ENCODE measurements at places on chromosomes 7 and 10. TPM values are rescaled to one million over a fixed set of nuclear protein-coding genes. Genes with fewer than 3 reads are reported as not detected.
A peak's percentile ranks its signal among the peaks of the same experiment; 100 is the strongest.

CYP2C19 gene
- total RNA-seq, result not detected

CPXM2 gene
- 5.8 TPM for total RNA-seq

EPO gene
- total RNA-seq, result 0.09 TPM

LAMB4 gene
- 0.42 TPM for total RNA-seq

EPHB6 gene
- 75.6 TPM for total RNA-seq

RADIL gene
- 0.19 TPM for total RNA-seq

ZNF117 gene
- total RNA-seq, result 7.6 TPM

LEP gene
- total RNA-seq, result 0.05 TPM

DKK1 gene
- 0.24 TPM for total RNA-seq

DNA2 gene
- 21.5 TPM for total RNA-seq

SPDYE8 gene
- not detected for total RNA-seq

RGR gene
- not detected for total RNA-seq

SAMD9L gene
- 38.5 TPM for total RNA-seq

PLEKHS1 gene
- total RNA-seq, result under 0.01 TPM

RTKN2 gene
- total RNA-seq, result 5.0 TPM

ACHE gene
- total RNA-seq, result 6.9 TPM

PRR15 gene
- 0.09 TPM for total RNA-seq

- DNase-seq, result no peak
Observed at GRCh38 chr7:97732565-97733275, 834 bp downstream of the TAC1 start.

DNA sequence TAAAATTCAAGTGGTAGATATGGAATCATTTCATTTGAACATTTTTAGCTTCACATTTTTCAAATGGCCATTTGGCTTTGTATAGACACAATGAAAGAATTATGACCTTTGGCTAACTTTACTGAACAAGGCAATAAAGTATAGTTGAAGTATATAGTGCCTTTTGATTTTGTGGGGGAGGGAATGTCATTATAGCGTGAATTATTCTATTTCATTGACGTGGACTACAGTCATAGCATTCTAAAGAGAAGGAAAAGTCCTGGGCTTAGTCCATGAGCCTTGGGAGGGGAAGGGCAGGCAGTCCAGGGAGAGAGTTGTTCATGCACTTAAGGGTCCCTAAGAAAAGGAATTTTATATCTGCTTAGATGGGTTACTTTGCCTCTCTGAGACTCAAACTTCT lies 181.4 kb upstream of the GPR26 start:
- DNase-seq, result no peak

DNA sequence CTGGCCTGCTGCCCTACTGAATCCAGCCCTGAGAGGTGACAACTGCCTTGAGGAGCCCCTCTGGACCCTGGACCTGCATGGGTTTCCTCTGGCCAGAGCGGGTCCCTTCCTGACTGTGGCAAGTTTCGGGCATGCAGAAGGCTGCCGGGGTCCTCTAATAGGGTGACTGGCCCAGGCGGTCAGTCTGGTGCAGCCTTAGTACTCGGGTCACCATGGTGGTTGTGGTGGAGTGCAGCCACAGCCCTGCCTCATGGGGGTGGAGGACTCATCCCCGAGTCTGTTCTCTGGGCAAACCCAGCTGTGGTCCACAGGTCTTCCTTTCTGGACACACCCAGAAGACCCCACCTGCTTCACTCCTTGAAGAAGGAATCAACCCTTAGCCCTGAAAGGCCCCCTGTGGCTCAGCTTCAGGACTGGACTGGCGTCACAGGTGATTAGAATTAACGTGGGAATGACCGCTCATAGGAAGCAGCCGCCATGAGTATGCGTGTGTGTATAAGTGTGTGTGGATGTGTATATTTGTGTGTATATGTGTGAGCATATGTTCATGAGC lies 28.7 kb downstream of the RAMP3 start:
- no peak for DNase-seq

DNA sequence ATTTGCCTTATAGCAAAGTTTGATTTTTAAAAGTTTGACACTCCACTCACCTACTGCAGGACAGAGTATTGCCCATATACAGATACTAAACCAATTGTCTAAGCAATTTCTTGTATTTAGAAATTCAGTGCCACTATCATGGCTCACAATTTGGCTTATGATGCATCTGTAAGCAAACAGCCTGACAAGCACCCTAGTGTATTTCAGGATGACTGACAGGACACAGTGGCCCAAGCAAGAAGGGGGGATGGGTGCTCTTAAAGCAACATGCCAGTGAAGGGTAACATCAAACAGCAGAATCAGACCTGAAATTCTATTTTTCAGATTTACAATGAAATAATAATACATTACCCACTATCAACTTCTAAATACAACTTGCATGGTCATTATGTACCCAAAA lies 30.5 kb downstream of the CTNNA3 start:
- DNase-seq, result no peak

- no peak for DNase-seq
Observed at GRCh38 chr10:114603948-114604347, 54.1 kb downstream of the ABLIM1 start.

GRCh38 chr7:157797361-157797760 lies 460.6 kb downstream of the DNAJB6 start:
- no peak for DNase-seq

GRCh38 chr7:84847790-84848189 lies 339.1 kb downstream of the SEMA3D start:
- no peak for DNase-seq

GRCh38 chr7:154919344-154920225 lies 83.3 kb downstream of the PAXIP1 start:
- DNase-seq, result no peak

DNA sequence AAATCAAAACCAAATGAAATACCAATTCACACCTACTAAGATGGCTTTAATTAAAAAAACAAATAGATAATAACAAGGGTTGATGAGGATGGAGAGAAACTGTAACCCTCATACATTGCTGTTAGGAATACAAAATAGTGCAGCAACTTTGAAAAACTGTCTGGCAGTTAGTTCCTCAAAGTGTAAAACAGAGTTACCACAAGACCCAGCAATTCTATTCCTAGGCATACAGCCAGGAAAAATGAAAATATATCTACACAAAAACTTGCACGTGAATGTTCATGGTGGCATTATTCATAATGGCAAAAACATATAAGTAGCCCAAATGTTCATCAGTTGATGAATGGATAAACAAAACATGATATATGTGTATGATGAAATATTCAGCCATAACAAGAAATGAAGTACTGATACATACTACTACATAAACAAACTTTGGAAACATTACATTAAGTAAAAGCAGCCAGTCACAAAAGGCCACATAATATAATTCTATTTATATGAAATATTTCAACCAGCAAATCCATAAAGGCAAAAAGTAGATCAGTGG lies 83.5 kb downstream of the BRAF start:
- no peak for DNase-seq

GRCh38 chr7:1919539-1920265 lies 249.6 kb downstream of the ELFN1 start:
- DNase-seq, result no peak

- DNase-seq, result no peak
Observed at GRCh38 chr10:31975157-31975765, 46.6 kb upstream of the ARHGAP12 start.

GRCh38 chr7:128878226-128879105 lies 15.8 kb downstream of the ATP6V1F start:
- DNase-seq, result no peak

DNA sequence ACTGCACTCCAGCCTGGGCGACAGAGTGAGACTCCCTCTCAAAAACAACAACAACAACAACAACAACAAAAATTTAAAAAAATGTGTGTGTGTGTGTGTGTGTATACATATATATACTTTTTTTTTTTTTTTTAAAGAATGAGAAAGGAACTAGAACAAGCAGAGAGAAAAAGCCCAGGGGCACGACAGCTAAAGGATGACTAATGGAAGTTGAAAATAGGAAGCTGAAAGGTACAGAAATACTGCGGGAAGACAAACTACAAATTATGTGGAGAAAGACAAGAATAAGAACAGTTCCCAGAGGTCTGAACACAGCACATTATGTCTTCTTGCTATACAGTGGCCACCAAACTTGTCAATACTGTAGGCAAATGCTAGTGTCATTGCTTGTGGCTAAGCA lies 141.9 kb upstream of the PRSS1 start:
- no peak for DNase-seq

- DNase-seq, result no peak
Observed at GRCh38 chr7:44489955-44490350, 505 bp downstream of the NUDCD3 start.

DNA sequence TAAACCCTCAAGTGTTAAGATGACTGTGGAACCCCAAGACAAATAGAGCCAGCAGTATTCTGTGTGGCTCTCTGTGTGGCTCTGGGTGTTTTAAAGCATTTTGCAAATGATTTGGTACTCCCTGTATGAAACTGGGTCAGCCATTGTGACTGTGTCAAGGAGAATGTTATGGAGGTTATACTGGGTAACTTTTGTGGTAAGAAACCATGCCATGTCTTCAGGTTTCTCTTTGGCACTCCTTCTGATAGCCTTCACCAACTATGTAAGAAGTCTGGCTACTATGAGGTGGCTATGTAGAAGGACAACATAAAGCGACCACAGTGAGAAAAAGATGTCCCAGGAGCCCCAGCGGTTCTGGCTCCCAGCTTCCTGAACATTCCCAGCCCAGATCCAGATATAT lies 226.6 kb upstream of the RHOBTB1 start:
- DNase-seq, result no peak

DNA sequence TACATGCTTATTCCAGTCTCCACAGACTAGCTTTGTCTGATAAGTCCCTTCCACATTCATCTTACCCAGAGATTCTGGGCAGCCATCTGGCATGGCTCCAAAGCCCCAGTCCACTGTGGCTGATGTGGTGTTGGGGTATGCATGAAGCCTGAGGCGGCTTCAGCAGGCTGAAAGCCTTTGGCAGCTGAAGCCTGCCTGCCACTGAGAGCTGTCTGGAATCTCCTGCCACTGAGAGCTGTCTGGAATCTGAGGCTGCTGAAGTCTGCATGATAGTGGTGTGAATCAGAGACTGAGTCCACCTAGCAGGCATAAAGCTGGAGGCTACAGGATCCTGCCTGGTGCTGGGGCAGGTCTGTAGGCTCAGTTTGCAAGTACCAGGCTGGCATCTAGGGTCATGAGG lies 87.1 kb downstream of the DYNC1I1 start:
- DNase-seq, result no peak

GRCh38 chr10:119199231-119199992 lies 8.0 kb upstream of the GRK5 start:
- DNase-seq, result peak; percentile 57

GRCh38 chr10:3852147-3852904 lies 67.3 kb upstream of the KLF6 start:
- peak; percentile 28 for DNase-seq

- no peak for DNase-seq
Observed at GRCh38 chr7:81457852-81458522, 311.9 kb downstream of the HGF start.

GRCh38 chr10:49364747-49365146 lies 31.1 kb downstream of the DRGX start:
- no peak for DNase-seq

DNA sequence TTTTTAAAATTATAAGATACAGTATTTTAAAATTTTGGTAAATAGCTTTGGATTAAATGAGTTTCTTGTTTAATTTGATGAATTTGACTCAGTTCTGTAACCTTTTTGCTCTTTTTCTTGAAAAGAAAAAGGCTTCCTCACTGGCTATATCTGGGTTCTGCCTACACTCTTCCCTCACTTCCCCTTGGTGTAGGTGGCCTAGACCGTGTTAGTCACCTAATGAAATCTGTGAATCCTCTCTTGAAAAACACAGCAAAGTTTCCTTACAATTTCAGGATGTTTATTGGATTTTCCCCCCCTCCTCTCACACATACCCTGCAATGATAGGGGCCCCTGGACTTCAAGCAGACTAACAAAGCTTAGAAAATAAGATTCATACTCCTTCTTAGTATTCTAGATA lies 231.6 kb downstream of the ADK start:
- DNase-seq, result no peak

- DNase-seq, result no peak
Observed at GRCh38 chr7:97003262-97004246, 1.8 kb upstream of the DLX6 start.

DNA sequence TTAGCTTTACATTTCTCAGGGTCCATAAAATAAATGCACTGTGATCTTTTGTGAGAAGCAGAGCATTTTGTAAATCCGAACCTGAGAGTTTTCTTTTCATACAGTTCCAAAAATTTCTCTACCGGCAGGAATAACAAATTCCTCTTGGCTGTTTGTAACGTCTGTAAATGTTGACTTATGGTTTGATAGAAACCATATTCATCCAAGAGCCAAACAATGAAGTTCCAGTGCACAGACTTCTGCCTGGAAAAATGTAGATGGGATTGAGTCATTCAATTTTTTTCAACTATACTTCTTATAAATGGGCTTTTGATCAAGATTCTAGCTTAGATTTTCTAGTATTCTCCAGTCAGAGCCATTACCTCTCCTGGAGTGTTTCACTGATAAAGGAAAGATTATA lies 530.6 kb downstream of the TFEC start:
- no peak for DNase-seq

GRCh38 chr10:68315582-68315981 lies 16.3 kb upstream of the HNRNPH3 start:
- no peak for DNase-seq

- no peak for DNase-seq
Observed at GRCh38 chr10:126041117-126041516, 144.8 kb downstream of the FANK1 start.

GRCh38 chr7:79064187-79064823 lies 389.2 kb downstream of the MAGI2 start:
- no peak for DNase-seq

DNA sequence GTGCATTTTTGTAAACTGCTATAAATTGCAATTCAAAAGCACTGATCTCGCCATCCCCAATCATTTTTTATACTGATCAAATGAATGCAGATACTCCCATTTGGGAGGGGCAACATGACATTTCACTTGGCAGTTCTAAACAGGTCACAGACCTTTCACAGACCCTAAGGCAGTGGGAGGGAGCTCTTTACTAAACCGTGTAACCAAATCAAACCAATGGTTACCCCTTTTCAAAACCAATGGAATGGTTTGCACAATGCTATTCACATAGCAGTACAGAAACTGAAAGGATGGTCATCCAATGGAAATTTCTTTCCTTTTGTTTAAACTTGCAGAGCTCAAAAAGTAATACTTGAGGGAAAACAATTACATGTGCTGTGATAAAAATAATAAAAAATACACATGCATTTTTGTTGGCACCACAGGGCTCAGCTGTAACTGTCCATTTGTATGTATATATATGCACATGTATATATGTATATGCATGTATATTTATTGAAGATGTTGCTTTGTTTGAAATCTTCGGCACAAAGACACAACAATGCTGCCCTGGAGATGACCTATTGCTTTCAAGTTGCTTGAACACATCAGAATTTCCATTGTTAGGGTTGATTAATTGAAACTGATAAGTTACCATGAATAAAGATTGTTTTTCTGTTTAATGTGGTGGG lies 14.0 kb downstream of the PTF1A start:
- DNase-seq, result no peak
